ENCODE measurements at places on chromosomes 7 and 10.

GRCh38 chr10:10126218-10126617, 891.5 kb upstream of the CELF2 start:
- no peak for DNase-seq

GRCh38 chr10:122143238-122143841, 127.8 kb upstream of the BTBD16 start:
- DNase-seq = no peak

GRCh38 chr7:116522247-116522646, 2.6 kb upstream of the CAV1 start:
- no peak for DNase-seq

GRCh38 chr10:73734028-73734720, 10.0 kb upstream of the SEC24C start:
- no peak for DNase-seq

GRCh38 chr10:13563481-13564445, 23.0 kb upstream of the PRPF18 start:
- no peak for DNase-seq

- DNase-seq = no peak
Observed at GRCh38 chr7:135333200-135333599, 99.6 kb downstream of the STRA8 start.

DNA sequence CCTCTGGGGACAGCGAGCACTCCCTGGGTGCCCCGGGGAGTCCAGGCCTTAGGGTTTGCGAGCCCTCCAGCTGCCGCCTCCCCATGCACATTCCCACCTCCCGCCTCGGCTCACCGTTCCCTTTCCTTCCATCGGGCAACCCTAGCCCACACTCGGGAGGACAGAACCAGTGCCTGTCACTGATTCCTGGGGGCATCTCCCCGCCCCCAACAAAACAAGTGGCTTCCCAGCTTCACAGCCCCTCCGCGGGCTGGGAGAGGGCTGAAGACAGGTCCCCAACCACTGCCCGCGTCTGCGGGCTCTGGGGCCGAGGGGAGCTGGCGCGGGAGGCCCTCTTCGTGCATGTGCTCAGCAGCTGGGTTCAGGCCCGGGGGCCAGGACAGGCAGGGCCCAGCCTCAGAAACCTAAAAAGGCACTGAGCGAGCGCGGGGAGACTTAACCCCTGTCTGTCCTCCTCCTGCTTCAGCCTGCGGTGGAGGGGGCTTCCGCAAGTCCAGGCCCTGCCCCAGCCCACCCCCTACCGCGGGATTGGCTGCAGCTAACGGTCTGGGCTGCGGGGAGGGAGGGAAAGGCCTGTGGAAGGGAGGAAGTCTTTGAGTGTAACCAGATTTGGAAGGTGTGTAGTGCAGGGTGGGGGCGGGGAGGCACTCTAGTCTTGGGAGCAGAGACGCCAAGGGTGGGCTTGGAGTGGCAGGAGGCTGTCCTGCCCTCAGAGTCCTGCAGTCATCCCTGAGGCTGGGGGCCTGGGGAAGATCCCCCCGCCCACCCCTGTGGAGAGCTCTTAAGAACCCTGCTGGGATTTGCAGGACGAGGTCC, 1.2 kb downstream of the FLNC start:
- peak; percentile 26 for DNase-seq

DNA sequence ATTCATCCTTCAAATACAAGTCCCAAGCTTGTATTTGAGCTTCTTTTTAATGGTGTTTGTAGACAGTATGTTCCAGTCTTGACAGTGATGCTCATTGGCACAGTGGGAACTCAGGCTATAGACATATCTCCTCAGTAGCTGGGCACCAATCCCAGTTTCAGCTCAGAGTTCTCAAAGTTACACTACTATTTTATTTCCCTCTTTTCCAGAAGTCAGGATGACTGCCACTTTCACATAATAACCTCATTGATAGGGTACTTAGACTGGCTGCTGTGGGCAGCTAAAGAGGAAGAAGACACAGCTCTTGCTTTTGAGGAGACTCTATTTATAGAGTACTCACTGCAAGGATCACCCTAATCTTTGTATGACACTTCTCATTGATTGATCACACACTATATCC, 2.4 kb downstream of the GBF1 start:
- DNase-seq = no peak

GRCh38 chr10:102653060-102653459, 8.8 kb downstream of the TRIM8 start:
- DNase-seq = no peak

DNA sequence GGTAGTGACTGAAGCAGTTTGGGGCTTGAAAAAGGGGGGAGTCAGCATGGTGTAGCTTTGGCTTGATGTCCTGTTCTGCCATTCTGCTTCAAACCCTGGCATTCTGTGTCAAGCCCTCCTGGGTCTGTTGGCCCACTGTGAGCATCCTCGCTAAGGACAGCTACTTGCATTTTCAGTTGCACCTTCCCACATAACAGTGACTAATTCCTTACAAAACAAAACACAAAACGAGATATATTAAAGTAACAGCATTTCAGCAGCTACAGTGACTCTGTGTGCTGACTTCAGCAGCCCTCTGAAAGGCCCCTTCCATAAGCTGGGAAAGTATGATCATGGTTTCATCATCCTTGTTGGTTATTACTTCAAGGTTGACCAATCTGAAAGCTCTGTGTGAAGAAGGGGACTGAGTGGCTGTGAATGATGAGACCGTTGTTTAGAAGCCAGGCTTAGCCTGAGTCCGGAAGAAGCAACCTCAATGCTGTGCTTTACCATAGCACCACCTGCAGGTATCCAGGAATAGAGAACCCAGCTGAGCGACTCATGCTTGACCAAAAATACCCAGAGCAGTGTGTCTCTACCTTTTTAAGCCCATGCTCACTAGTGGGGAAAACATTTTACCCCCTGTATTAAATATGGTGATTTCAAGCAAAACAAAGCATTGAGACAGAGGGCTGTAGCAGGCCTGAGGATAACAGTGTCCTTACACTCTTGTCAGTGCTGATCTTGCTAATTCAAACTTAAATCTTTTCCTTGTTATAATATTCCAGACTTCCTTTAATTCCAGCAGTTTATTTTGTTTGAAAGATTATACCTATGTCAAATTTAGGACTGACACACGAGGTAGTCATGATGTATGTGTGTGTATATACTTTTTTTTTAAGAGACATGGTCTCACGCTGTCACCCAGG, 42.6 kb upstream of the CC2D2B start:
- peak; percentile 27 for DNase-seq

DNA sequence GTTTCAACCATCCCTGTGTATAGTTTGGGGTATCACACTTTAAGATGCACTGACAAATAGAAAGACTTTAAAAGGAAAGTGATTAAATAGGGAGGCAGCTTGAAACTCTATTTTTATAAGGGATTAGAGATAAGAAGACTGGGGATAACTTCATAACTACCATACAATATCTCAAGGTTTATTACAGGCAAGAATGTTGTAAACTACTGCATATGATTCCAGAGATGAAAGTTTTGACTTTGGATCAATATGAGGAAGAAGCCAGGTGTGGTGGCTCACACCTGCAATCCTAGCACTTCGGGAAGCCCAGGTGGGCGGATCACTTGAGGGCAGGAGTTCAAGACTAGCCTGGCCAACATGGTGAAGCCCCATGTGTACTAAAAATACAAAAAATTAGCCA, 96.1 kb downstream of the DNAJC1 start:
- DNase-seq = no peak

DNA sequence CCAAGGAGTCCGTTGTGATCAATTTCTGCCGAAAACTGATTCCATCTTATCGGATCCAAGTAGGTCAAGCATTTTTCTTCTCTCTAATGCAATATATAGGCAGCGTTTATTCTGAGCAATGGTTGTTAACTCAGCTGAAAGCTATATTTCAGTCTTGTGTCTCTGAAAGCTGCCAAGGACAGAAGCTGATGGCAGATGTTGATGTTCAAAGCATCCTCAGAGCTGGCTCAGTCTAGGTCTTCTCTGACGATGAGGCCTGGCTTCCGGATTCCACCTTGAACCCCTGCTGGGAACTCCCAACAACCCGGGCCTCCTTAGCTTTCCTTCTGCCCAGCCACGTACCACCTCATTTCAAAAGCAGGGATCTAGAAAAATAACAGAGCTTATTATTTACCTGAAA, 863.6 kb downstream of the NRG3 start:
- DNase-seq = no peak

DNA sequence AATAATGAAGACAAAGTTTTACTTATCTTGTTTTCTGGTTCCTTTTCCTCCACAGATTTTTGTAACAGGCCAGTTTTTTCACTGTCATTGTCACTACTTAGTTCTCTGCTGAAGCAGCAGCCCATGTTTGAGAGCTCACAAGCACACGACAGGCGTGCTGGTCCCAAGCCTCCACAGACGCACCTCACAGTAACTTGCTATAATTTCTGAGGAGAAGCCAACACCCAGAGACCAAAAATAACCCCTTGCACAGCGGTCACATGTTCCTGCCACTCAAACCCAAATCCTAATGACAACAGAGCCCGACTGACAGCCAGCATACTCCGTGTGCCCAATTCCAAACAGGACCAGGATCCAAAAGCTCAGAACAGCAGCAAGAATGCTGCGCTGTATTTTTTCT, 58.5 kb downstream of the LARP4B start:
- no peak for DNase-seq

DNA sequence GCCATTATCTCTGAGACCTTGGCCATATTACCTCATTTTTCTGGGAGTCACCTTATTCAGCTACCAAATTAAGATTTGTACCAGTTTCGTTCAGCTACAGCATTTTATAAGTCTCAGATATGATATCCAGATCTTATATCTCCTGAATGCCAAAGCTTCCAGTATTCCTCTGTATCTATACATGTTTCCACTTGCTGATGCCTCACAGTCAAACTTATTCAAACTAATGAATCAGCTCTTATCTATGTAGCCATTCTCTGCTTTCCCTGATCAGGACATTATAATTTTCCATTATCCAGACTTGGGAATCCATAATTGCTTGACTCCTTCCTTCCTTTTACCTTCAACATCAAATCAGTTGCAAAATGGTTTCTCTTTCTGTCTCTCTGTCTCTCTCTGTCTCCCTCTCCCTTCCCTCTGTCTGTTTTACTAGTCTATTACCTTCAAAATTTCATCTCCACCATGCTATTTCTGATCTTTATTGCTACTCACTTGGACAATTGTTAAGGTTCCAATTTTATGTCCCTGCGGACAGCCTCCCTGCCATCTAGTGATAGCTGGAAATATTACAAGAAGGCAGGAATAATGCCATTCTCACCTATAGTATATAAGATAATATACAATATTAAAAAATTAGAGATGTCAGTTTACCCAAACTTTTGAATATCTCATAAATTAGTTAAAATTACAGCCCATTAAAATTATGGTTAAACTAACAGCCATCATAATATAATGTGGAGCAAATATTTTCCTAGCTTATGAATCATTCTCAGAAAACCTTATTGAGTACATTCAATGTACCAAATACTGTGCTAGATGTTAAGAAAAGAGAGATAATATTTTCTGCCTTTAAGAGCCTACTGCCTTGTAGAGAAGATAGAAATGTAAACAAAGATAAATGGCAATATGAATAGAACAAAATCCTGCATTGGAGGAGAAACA, 89.8 kb downstream of the PCLO start:
- DNase-seq = no peak
